ENCODE measurements at places on chromosomes 4 and X. TPM values are rescaled to one million over a fixed set of nuclear protein-coding genes. Genes with fewer than 3 reads are reported as not detected.

GRCh38 chr4:136784326-136784725, 748.0 kb downstream of the PCDH18 start:
- no peak overlapping the region for H3K27ac ChIP-seq
- no peaks in the 10 kb centered on the region for H3K27me3 ChIP-seq
- H3K4me3 ChIP-seq, result no peak overlapping the region
- H3K36me3 ChIP-seq, result no peaks in the 10 kb centered on the region

GPM6B gene
- 23.7 TPM for total RNA-seq

- no peaks in the 10 kb centered on the region for H3K27me3 ChIP-seq
- no peaks in the 10 kb centered on the region for H3K4me1 ChIP-seq
- no peak overlapping the region for H3K27ac ChIP-seq
- no peak for DNase-seq
Measured at GRCh38 chr4:118313098-118313497, 39.7 kb downstream of the PRSS12 start.

CYBB gene
- 38.7 TPM for total RNA-seq

DNA sequence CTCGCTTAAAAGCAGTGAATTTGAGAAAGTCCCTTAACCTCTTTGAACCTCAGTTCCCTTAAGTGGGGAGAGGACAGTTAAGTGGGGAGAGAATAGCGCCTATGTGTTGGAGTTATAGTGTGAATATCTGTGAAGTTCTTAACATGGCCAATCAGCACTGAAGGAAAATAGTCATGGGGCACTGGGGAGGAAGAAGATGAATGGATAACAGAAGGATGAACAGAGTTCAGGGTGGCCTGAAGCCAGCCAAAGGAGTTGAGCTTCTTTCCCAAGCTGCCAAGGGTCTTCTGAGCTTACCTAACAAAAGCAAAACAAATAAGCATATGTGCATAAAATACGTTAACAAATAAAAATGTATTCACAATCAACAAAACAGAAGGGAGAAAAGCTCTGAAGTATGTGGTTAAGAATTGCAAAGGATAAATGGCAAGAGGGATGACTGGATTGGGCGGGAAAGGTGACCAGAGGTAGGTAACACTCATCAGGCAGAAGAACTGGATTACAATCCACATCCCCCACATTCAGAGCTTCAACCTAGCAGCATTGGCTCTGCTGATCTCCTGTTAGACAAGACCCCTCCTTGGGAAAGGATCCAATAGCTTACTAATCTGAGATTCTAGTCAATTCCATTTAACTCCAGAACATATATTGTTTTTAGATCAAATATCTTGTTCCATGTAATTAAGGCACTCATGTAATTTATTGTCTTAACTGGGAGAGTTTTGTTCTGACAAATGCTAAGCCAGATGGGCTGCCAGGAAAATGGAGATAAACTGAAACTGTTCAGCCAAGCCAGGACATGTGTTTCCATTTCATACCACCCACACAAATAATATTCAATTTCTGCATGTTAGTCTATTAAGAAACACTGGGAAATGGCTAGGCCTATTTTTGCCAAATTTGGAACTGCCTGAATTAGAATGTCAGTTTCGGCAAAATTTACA, 221.2 kb downstream of the LDB2 start:
- H3K36me3 ChIP-seq, result no peaks in the 10 kb centered on the region
- H3K27me3 ChIP-seq, result no peaks in the 10 kb centered on the region
- DNase-seq, result no peak
- H3K27ac ChIP-seq, result no peak overlapping the region
- no peaks in the 10 kb centered on the region for H3K4me1 ChIP-seq

XKRX gene
- total RNA-seq, result 1.6 TPM

TBC1D9 gene
- total RNA-seq, result 21.2 TPM

DNA sequence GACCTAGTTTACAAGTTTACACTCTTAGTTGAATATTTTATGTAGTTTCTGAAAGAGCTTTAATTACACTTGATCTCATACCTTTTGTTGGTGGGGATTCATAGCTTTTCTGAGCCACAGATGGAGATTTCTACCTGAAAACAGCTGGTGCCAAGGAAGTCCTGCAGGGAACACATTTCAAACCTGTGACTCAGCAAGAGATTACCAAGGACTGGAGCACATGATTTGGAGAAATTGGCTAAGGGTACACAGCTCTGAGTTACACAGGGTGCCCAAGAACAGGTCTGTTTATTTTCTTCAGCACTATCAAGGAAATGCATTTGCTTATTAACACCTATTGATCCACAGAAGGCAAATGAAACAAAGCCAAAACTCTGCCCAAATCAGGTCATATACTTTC, 691.5 kb downstream of the KCTD8 start:
- no peak overlapping the region for H3K4me3 ChIP-seq
- no peaks in the 10 kb centered on the region for H3K4me1 ChIP-seq
- H3K27ac ChIP-seq, result no peak overlapping the region
- H3K36me3 ChIP-seq, result no peaks in the 10 kb centered on the region
- no peak for DNase-seq
- no peaks in the 10 kb centered on the region for H3K27me3 ChIP-seq

GRCh38 chr4:83486457-83487129, 1.7 kb upstream of the ABRAXAS1 start:
- H3K4me1 ChIP-seq, result peaks cover 6% of the 10 kb centered on the region
- H3K27ac ChIP-seq, result no peak overlapping the region
- no peak overlapping the region for H3K4me3 ChIP-seq
- no peaks in the 10 kb centered on the region for H3K27me3 ChIP-seq

- no peak overlapping the region for H3K4me3 ChIP-seq
- no peak for DNase-seq
- no peaks in the 10 kb centered on the region for H3K36me3 ChIP-seq
- H3K4me1 ChIP-seq, result peaks cover 4% of the 10 kb centered on the region
Measured at GRCh38 chrX:155068165-155068564, 2.8 kb downstream of the CMC4 start.

GRCh38 chr4:172698256-172698655, 470.4 kb upstream of the GALNT7 start:
- no peaks in the 10 kb centered on the region for H3K4me1 ChIP-seq
- H3K27ac ChIP-seq, result no peak overlapping the region
- no peak for DNase-seq
- no peaks in the 10 kb centered on the region for H3K36me3 ChIP-seq
- H3K4me3 ChIP-seq, result no peak overlapping the region

DNA sequence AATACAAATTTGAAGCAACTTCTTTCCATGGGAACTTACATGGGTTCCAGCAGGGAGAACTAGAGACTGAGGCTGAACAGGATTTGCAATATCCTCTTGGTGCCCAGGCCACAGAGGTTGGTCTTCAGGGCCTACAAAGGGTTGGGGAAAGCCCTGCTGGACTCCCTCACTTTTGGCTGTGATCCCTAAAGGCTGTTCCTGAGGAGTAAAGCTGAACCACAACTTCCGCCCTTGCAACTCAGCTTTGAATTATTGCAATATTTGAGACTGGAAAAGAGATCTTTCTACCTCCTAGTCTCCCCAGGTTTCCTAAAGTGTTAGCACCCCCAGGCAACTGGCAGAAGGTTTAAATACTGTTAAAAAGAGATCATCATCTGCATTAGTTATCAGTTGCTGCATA, 26.9 kb downstream of the DCHS2 start:
- H3K4me1 ChIP-seq, result no peaks in the 10 kb centered on the region
- H3K27ac ChIP-seq, result no peak overlapping the region
- H3K36me3 ChIP-seq, result no peaks in the 10 kb centered on the region
- H3K4me3 ChIP-seq, result no peak overlapping the region
- H3K27me3 ChIP-seq, result no peaks in the 10 kb centered on the region
- no peak for DNase-seq

- no peaks in the 10 kb centered on the region for H3K27me3 ChIP-seq
- H3K4me3 ChIP-seq, result no peak overlapping the region
- H3K36me3 ChIP-seq, result no peaks in the 10 kb centered on the region
- DNase-seq, result no peak
- no peak overlapping the region for H3K27ac ChIP-seq
Measured at GRCh38 chr4:93466446-93466845, 362.1 kb upstream of the ATOH1 start.

GRCh38 chr4:152947311-152947710, 11.2 kb downstream of the FHDC1 start:
- no peak overlapping the region for H3K4me3 ChIP-seq
- no peaks in the 10 kb centered on the region for H3K27me3 ChIP-seq
- H3K4me1 ChIP-seq, result no peaks in the 10 kb centered on the region
- H3K36me3 ChIP-seq, result no peaks in the 10 kb centered on the region
- H3K27ac ChIP-seq, result no peak overlapping the region
- DNase-seq, result no peak

POLN gene
- 3.5 TPM for total RNA-seq

Data from thoracic aorta (tissue), 2 donors.